ENCODE measurements at places on chromosomes 3 and 15. TPM values are rescaled to one million over a fixed set of nuclear protein-coding genes. Genes with fewer than 3 reads are reported as not detected.

IFT57 gene
- total RNA-seq, result 60.1 TPM

PCLAF gene
- total RNA-seq, result 3.5 TPM

TRPC1 gene
- total RNA-seq, result 7.2 TPM

RHOV gene
- total RNA-seq, result not detected

SST gene
- total RNA-seq, result not detected

PDZRN3 gene
- 51.7 TPM for total RNA-seq

ABI3BP gene
- 6.8 TPM for total RNA-seq

GOLGA6L4 gene
- under 0.01 TPM for total RNA-seq

LXN gene
- total RNA-seq, result 68.0 TPM

RBP2 gene
- not detected for total RNA-seq

CD200 gene
- total RNA-seq, result 39.3 TPM

CLDN18 gene
- total RNA-seq, result not detected

GBE1 gene
- total RNA-seq, result 82.2 TPM

ACKR4 gene
- total RNA-seq, result 0.23 TPM

ECE2 gene
- not detected for total RNA-seq

GXYLT2 gene
- total RNA-seq, result 35.1 TPM

TRH gene
- total RNA-seq, result 0.85 TPM

TNNC1 gene
- total RNA-seq, result 1.2 TPM

GNB5 gene
- total RNA-seq, result 21.9 TPM

AMT gene
- 1.4 TPM for total RNA-seq

WDR49 gene
- total RNA-seq, result not detected

CDCP1 gene
- total RNA-seq, result 0.77 TPM

LHFPL4 gene
- total RNA-seq, result under 0.01 TPM

SAMD7 gene
- total RNA-seq, result not detected

CCDC32 gene
- total RNA-seq, result 15.7 TPM

FETUB gene
- total RNA-seq, result not detected

ADAMTS17 gene
- total RNA-seq, result 1.5 TPM

SH3GL3 gene
- 1.3 TPM for total RNA-seq

MYH15 gene
- 2.0 TPM for total RNA-seq

ATP8B4 gene
- total RNA-seq, result 0.43 TPM

FHIT gene
- 6.2 TPM for total RNA-seq

ISL2 gene
- total RNA-seq, result 0.12 TPM

SAXO2 gene
- 0.51 TPM for total RNA-seq

KLHL6 gene
- not detected for total RNA-seq

LPCAT4 gene
- total RNA-seq, result 9.9 TPM

Data from pericardium fibroblast (primary cell).